ENCODE measurements at places on chromosomes 3 and 15. TPM values are rescaled to one million over a fixed set of nuclear protein-coding genes. Genes with fewer than 3 reads are reported as not detected.

DNA sequence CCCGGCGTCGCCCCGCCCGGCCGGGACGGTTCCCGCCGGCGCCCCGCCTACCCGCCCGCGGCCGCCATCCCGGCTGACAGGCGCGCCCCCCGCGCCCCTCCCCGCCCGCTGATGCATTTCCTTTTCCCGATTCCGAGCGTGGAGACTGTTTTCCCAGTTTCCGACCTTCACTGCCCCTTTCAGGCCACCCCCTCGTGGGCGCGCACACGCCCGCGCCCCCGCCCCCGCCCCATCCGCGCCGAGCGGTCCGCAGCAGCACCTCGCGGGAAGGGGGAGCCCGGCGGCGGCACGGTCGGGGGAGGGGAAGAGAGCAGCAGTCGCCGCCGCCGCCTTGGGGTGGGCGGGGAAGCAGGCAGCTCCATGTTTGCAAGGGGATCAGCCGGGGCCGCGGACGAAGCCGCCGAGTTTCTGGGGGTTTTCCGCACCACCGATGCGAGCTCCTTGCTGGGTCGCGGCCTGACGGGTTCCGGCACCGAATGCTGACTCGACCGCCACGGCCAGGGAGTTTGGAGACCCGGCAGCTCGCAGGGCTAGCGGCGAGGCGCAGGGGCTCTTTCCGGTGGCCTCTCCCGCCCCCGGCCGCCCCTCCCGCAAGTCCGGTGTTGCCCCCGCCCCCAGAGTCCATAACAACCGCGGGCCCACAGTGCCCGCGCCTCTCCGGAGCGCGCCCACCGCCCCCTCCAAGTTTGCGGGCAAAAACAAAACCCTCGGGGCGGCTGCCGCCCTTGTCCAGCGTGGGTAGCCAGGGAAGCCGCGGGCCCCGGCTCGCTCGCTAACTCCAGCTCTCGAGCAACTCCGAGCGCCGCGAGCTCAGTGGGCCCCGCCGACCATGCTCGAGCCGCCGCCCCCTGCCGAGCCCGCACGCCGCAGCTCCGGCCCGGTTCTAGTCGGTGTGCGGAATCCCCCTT lies 3.2 kb upstream of the SIN3A start:
- no peak for DNase-seq

GRCh38 chr15:76161153-76162035 lies 101.6 kb downstream of the TMEM266 start:
- DNase-seq = no peak

DNA sequence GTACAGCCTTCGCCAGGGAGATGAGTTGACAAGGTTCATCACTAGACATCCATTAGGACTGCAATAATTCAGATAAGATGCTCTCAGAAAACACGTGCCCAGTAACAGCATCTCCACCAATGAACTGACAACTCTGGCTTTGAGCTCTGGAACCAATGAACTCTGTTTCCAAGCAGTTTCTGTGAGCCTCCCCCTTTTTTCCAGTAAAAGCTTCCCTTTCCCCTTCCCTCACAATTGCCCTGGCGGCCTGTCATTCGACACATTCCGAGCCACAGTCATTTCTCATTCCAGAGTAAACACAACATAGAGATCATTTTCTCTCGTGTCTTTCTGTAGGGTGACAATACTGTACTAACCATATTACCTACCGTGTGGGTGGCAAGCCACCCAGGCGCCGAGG lies 3.6 kb downstream of the PLA2G4D start:
- DNase-seq = no peak

- no peak for DNase-seq
These were observed 74.1 kb upstream of the POMGNT2 start for GRCh38 chr3:43180027-43180426.

KLF15 gene
- 0.10 TPM for total RNA-seq

C2CD4A gene
- 0.15 TPM for total RNA-seq

POTEB gene
- total RNA-seq = not detected

All from Panc1 (cell line).